ENCODE measurements at places on chromosomes 4 and X.

- DNase-seq = no peak
Observed at GRCh38 chrX:41796577-41796976, 72.6 kb downstream of the GPR82 start.

- DNase-seq = no peak
Observed at GRCh38 chrX:94288325-94288724, 614.3 kb downstream of the FAM133A start.

DNA sequence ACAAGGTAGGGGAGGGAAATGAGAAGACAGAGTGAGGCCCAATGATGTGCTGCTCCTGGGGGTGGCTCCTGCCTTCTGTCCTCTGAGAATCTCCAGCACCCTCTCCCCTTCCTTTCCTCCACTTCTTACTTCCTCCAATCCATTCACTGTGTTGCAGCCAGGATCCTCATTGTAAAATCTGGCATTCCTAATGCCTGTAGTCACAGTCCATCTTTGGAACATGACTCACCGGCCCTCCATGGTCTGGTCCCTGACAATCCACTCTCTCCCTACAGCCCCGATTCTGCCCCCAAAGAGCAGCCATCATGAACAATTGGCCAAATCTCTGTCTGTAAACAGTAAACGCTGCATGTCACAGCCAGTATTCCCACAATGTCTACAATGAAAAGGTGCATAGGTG, 72.9 kb downstream of the CLNK start:
- DNase-seq = peak; percentile 86

- DNase-seq = no peak
Observed at GRCh38 chr4:38670939-38671591, 7.1 kb downstream of the KLF3 start.

- no peak for DNase-seq
Observed at GRCh38 chr4:153295131-153295755, 49.2 kb upstream of the MND1 start.

GRCh38 chr4:143654571-143654970, 45.9 kb downstream of the FREM3 start:
- no peak for DNase-seq

DNA sequence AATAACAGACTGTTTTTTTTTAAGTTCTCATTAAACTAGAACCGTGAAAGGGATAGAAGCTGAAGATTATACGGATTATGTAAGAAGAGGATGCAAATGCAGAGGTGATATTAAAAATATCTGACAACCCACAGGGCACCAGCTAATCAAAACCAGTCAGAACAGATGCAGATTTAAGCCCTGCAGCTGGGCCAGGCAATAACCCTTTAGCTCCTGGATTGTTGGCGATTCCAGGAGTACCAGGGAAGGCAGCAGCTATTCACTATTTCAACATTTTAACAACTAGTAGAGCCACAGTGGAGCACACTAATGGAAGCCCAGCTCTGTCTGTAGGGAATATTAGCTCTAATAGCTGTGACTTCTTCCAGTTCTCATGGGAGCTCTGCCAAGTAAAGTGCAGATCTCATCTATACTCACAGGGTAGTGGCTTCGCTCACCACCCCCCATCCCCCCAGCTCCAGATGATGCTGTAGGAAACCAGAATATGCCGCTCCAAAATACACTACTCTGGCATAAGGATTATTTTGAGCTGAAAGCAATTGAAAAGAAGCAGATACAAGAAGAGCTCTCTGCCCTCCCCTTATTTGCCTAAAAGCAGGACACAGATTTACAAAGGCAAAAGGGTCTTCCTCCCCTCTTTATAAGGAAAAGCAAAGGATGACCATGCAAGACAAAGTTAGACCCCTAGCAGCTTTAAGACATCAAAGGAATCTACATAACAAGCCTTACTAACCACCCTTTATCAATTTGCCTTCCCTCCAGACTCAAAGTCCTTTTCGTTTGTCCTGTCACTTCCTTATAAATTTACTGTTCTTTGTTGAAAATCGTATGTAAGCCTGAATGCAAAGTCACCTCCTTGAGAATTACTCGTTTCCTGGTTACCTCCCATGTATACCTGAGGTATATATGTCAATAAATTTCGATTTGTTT, 13.7 kb downstream of the SCD5 start:
- DNase-seq = no peak

DNA sequence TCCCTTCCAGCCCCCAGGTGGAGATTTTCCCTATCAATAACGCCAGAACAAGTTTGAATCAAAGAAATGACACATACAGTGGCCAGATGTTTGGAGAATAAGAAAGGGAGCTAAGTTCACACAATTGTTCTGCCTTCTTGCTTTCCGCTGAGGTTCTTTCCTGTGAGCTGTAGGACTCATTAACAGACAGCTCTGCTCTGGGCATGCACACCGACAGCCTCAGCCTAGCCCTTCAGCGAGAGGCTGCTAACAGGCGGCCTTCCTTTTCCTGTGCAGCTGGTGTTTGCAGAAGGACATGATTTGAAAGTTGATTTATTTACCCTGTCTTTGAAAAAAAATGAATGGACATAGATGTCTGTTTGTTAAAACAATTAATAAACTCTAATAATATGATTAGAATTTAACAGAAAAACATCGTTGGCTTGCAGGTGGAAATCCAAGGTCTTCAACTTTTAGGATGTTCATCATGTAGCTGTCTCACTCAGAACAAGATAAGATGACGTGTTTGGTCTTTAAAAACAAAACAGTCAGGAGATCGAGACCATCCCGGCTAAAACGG, 183.3 kb downstream of the KDR start:
- DNase-seq = no peak

DNA sequence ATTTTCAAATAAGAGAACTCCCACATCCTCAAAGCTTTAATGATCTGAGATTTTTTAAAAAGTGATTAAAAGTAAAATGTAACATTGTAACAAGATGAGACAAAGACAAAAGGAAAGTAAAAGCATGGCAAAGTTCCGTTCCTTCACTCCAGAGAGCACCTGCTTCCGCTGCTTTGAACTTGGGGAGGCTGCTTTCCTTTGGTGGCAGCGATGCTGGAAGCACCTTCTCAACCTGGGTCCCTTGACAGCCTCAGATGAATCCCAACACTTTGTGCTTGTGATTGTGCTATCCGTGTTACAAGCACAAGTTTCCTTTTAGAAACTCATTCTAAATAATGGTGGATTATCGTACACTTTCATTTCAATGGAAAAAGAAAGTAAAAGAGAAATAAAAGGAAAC, 59.7 kb downstream of the HADH start:
- no peak for DNase-seq

DNA sequence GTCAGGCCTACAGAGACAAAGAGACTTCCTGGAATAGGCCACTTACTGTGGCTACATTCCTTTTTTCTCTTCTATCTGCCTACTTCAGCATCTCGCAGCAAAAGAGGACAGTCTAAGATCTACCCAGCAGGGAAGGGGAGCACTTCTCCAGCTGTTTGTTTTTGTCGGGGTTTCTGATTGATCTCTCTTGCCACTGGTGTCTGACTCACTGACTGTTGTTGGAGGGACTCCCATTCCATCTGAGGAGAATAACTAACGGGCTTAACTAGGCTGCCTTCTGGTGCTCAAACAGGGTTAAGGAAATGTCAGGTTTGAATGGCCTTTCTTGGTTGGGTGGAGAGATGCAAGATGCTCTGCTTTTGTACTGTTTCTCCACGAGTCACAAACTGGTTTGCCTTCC, 100.2 kb upstream of the TMEM164 start:
- DNase-seq = peak; percentile 57

DNA sequence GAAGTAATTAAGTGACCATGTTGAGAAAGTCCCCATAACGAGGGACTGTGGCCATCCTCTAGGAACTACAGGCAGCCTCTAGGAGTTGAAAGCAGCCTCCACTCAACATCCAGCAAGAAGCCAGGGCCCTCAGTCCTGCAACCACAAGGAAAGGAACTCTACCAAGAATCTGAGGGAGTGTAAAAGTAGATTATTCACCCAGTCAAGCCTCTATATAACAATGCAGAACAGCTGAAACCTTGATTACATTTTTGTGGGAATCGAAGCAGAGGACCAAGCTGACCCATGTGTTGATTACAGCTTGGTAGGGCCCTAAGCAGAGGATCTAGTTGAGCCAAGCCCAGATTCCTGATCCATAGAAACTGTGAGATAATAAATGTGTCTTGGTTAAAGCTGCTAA, 17.1 kb downstream of the RPS6KA6 start:
- no peak for DNase-seq

GRCh38 chr4:73067971-73068394, 1.5 kb downstream of the COX18 start:
- no peak for DNase-seq

GRCh38 chrX:149207518-149207917, 297.6 kb downstream of the IDS start:
- DNase-seq = no peak

GRCh38 chr4:153522802-153523094, 56.6 kb downstream of the TMEM131L start:
- no peak for DNase-seq

GRCh38 chr4:101264993-101265815, 82.1 kb downstream of the PPP3CA start:
- no peak for DNase-seq

DNA sequence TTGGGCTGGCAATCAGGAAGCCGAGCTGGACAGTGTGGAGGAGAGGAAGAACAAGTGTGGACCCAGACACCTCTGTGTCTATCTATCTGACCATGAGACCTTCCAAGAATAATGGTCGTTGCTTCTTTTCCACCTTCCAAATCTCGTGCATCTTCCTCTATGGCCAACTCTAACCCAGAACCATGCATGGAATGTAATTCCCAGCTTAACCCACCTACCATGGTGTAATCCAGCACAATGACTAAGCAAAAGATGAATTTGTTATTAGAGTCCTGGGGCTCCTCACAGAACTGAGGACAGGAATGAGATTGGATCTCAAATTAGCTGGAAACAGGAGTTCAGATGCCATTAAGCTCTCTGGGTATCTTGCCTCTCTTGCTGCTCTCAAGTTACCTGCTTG, 17.4 kb upstream of the TMEM184C start:
- no peak for DNase-seq

All from astrocyte of the cerebellum (primary cell).